A549 treated with CpdA at 1 μM for 4 hours (cell line): ENCODE measurements at places on chromosomes 6 and 20. TPM values are rescaled to one million over a fixed set of nuclear protein-coding genes. Genes with fewer than 3 reads are reported as not detected.

TSHZ2 gene
- total RNA-seq, result not detected in 5 replicates

DNAH8 gene
- total RNA-seq, result not detected in 5 replicates

FAM209B gene
- total RNA-seq, result 0.32 to 0.76 TPM (median 0.63 TPM) in 3 of 5 replicates, not detected in the others

CST5 gene
- not detected in 5 replicates for total RNA-seq

TRERF1 gene
- 6.8 to 8.8 TPM (median 8.0 TPM) in 5 replicates for total RNA-seq

GINS1 gene
- total RNA-seq, result 29.4 to 34.9 TPM (median 31.5 TPM) in 5 replicates

SGK1 gene
- total RNA-seq, result 39.7 to 51.9 TPM (median 43.1 TPM) in 5 replicates

GSTA3 gene
- not detected in 5 replicates for total RNA-seq

CLPSL2 gene
- 1.0 to 1.4 TPM in 2 of 5 replicates, not detected in the others for total RNA-seq

BPIFB4 gene
- total RNA-seq, result not detected in 5 replicates

ADAM33 gene
- 0.05 to 0.06 TPM in 2 of 5 replicates, not detected in the others for total RNA-seq

UST gene
- 2.3 to 3.2 TPM (median 2.6 TPM) in 5 replicates for total RNA-seq

FOXC1 gene
- 7.0 to 9.5 TPM (median 7.8 TPM) in 5 replicates for total RNA-seq

GGT7 gene
- 6.5 to 8.1 TPM (median 7.1 TPM) in 5 replicates for total RNA-seq

MRAP2 gene
- total RNA-seq, result 1.1 to 1.5 TPM (median 1.2 TPM) in 5 replicates

SLA2 gene
- total RNA-seq, result 0.01 to 0.06 TPM in 2 of 5 replicates, not detected in the others

TFAP2A gene
- total RNA-seq, result 16.6 to 20.6 TPM (median 18.3 TPM) in 5 replicates

CPXM1 gene
- total RNA-seq, result not detected in 5 replicates

COMMD7 gene
- 55.2 to 63.7 TPM (median 59.6 TPM) in 5 replicates for total RNA-seq

OR14J1 gene
- total RNA-seq, result not detected in 5 replicates

CST9L gene
- not detected in 5 replicates for total RNA-seq

GTSF1L gene
- total RNA-seq, result not detected in 5 replicates

GPSM3 gene
- 0.31 to 0.67 TPM (median 0.50 TPM) in 5 replicates for total RNA-seq

MUC22 gene
- 0.01 to 0.05 TPM (median 0.03 TPM) in 4 of 5 replicates, not detected in the other for total RNA-seq

SLC44A4 gene
- 0.10 to 0.14 TPM (median 0.13 TPM) in 3 of 5 replicates, not detected in the others for total RNA-seq

RAB23 gene
- 6.9 to 8.3 TPM (median 7.4 TPM) in 5 replicates for total RNA-seq

GRM1 gene
- total RNA-seq, result 0.02 to 0.08 TPM (median 0.03 TPM) in 3 of 5 replicates, not detected in the others

PNISR gene
- total RNA-seq, result 26.2 to 35.7 TPM (median 27.6 TPM) in 5 replicates

MATN4 gene
- 0.08 to 0.14 TPM (median 0.10 TPM) in 3 of 5 replicates, not detected in the others for total RNA-seq

CLDN20 gene
- not detected in 5 replicates for total RNA-seq

LRRC73 gene
- total RNA-seq, result 0.51 to 1.4 TPM (median 1.1 TPM) in 5 replicates

GSTA1 gene
- total RNA-seq, result not detected in 5 replicates

TULP1 gene
- total RNA-seq, result not detected in 5 replicates

FAXC gene
- total RNA-seq, result 6.4 to 8.1 TPM (median 6.8 TPM) in 5 replicates

OLIG3 gene
- not detected in 5 replicates for total RNA-seq

PGK2 gene
- total RNA-seq, result not detected in 5 replicates

C6orf141 gene
- total RNA-seq, result 23.6 to 30.5 TPM (median 25.8 TPM) in 5 replicates

NNAT gene
- total RNA-seq, result not detected in 5 replicates

GRM4 gene
- 0.07 to 0.35 TPM (median 0.09 TPM) in 5 replicates for total RNA-seq

RBM12 gene
- total RNA-seq, result 72.0 to 88.0 TPM (median 78.0 TPM) in 5 replicates
